ENCODE measurements at places on chromosomes 12 and 14.

- DNase-seq, result no peak
Measured at GRCh38 chr12:92619026-92619425, 83.8 kb upstream of the PLEKHG7 start.

- no peak for DNase-seq
Measured at GRCh38 chr14:54374117-54374884, 22.5 kb upstream of the CDKN3 start.

- DNase-seq, result no peak
Measured at GRCh38 chr12:53501615-53502181, 615 bp downstream of the TARBP2 start.

DNA sequence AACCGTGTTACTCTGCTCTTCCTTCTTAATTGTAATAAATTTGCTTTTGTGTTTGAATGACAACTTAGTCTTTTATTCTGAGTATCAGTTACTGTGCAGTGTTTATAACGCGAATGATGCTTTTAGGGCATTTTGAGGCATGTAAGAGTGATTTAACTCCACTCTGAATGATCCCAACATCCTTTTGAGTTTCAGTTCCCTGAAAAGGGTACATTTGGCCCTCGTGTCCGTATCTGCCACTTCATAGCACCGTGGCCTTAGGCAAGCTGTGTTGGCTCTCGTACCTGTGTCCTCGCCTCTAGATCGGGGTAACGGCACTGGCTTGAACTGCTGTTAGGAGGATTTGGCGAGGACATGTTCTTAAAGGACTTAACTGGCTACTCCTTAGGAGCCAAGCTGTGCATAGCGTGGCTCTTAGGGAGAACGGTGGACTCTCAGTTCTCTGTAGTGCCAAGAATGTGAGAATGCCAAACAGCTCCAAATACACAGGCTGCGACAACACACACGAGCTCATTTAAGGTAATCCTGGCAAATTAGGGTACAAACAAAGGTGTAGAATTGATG, 92.0 kb downstream of the PPP2R5C start:
- DNase-seq, result no peak

DNA sequence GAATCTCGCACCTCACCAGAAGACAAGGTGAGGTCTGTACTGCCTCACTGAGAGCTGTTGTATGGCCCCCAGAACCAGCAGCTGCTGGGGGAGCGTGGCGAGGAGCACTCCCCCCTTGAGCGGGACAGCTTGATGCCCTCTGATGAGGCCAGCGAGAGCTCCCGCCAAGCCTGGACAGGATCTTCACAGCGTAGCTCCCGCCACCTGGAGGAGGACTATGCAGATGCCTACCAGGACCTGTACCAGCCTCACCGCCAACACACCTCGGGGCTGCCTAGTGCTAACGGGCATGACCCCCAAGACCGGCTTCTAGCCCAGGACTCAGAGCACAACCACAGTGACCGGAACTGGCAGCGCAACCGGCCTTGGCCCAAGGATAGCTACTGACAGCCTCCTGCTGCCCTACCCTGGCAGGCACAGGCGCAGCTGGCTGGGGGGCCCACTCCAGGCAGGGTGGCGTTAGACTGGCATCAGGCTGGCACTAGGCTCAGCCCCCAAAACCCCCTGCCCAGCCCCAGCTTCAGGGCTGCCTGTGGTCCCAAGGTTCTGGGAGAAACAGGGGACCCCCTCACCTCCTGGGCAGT, 9.3 kb downstream of the CACNB3 start:
- DNase-seq, result no peak

- DNase-seq, result no peak
Measured at GRCh38 chr12:25266497-25266896, 15.8 kb upstream of the KRAS start.

GRCh38 chr12:115872919-115873357, 404.6 kb downstream of the MED13L start:
- DNase-seq, result no peak

- DNase-seq, result no peak
Measured at GRCh38 chr12:105843986-105844760, 294.6 kb downstream of the NUAK1 start.

- DNase-seq, result no peak
Measured at GRCh38 chr12:25332143-25332542, 81.4 kb upstream of the KRAS start.

GRCh38 chr12:110111476-110112334, 12.5 kb upstream of the IFT81 start:
- DNase-seq, result no peak

DNA sequence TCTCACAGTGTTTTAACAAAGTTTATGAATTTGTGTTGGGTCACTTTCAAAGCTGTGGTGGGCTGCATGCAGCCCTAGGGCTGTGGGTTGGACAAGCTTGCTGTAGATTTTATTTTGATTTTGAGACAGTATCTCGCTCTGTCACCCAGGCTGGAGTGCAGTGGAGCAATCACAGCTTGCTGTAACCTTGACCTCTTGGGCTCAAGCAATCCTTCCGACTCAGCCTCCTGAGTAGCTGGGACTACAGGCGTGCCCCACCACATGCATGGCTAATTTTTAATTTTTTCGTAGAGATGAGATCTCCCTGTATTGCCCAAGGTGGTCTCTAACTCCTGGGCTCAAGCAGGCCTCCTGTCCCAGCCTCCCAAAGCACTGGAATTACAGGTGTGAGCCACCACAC, 5.4 kb downstream of the MARK3 start:
- no peak for DNase-seq

- DNase-seq, result peak; percentile 21
Measured at GRCh38 chr12:64160711-64161060, 61.4 kb downstream of the KICS2 start.

DNA sequence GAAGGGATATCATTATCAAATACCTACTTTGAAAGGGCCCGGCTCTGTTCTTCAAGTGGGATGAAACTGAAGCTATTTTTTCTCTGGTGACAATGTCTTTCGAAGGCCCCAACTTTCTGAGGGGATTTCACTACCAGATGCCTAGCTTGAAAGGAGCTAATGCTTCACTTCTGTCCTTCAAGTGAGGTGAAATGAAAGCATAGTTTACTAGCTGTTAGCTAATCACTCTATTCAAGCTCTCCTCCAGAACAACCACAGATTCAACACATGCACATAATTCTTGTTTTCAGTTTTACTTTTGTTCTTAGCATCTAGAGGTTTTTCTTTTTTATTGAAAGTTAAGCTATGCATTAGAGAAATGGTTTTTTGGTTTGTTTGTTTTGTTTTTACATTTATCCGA, 571.4 kb downstream of the NOVA1 start:
- no peak for DNase-seq

DNA sequence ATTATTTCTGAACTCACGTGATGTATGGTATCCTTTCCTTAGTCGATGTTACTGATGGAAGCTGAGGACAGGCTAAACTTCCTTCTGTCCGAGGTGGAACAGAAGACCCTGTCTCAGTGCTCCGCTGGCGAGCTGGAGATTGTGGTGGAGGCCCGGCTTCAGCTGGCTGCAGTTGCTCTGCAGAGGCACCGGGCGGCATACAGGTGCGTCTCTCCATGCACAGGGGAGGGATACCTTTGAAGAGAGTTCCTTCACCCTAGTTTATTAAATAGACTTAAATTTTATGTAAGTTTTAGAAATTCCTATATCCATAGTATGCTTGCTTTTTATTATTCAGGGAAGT, 186.7 kb upstream of the NEDD1 start:
- no peak for DNase-seq

DNA sequence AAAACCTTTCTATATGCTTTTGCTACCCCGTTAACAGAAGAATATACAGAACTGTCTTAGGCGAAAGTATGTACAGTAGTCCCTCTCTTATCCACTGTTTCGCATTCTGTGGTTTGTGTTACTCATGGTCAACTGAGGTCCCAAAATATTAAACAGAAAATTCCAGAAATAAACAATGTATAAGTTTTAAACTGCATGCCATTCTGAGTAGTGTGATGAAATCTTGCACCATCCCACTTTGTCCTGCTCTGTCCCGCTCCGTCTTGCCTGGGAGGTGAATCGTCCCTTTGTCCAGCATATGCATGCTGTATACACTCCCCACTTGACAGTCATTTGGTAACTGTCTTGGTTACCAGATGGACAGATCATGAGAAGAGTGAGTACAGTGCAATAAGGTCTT, 70.1 kb upstream of the STRN3 start:
- peak; percentile 17 for DNase-seq

DNA sequence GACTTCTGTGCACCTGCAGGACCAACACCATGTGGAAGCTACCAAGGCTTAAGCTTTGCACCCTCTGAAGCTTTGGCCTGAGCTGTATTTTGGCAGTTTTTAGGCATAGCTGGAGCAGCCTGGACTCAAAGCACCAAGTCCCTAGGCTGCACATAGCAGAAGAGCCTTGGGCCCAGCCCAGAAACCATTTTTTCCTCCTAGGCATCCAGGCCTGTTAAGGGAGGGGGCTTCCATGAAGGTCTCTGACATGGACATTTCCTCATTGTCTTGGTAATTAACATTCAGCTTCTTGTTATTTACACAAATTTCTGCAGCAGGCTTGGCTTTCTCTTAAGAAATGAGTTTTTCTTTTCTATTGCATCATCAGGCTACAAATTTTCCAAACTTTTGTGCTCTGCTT, 475.8 kb upstream of the FLRT2 start:
- DNase-seq, result no peak

- DNase-seq, result no peak
Measured at GRCh38 chr12:16150276-16150675, 127.2 kb downstream of the SLC15A5 start.

DNA sequence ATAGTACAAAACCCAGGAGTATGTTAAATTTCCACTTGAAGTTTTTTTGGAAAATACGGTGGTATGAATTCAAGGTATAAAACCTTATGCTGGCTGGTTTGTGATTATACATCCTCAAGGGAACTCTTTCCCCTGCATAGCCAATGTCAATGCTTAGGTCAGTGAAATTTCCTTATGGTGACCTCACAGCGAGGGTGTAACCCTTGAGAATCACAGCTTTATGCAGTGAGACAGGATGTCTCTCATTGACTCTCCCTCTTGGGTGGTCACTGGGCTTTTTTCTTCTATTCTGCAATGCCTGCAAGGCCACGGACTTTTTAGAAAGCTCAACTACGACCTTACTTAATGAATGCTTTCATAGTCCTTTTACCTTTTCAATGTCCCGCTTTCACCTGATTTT, 64.4 kb downstream of the TMTC1 start:
- DNase-seq, result peak; percentile 58

DNA sequence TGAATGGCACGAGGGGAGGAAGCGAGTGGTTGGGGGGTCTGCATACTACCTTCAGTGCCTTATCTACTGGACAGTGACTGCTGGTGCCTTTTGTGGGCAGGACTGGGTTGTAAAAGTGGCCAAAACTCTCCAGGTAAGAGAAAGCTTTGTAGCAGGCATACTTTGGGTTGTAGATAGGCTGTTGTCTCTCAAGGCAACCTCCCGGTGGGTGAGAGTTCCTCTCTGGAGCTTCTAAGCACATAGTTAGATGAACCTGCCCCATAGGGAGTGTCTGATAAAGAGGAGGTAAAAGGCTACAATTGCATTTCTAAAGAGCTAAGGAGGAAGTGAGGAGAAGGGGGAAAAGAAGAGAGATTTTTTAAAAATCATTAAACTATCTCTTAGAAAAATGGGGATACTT, 4.2 kb upstream of the DAD1 start:
- no peak for DNase-seq

DNA sequence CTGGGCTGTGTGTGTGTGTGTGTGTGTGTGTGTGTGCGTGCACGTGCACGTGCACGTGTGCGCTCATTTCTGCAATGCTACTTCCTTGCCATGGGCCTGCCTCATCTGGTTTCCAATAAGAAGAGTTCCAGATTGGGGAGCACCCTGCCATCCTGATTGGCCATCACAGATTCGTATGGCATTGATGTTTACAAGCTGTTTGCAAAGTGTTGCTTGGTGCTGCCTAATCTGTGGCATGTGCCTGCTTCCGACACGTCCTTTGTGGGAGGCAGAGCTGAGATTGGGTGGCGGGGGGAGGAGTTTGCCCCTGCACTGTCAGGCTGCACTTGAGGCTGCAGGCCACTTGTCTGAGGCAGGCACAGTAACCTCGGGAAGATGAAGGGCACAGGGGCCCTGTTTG, 39.2 kb downstream of the SAMD4A start:
- peak; percentile 79 for DNase-seq

GRCh38 chr14:98278800-98279199, 993.2 kb downstream of the BCL11B start:
- DNase-seq, result no peak

DNA sequence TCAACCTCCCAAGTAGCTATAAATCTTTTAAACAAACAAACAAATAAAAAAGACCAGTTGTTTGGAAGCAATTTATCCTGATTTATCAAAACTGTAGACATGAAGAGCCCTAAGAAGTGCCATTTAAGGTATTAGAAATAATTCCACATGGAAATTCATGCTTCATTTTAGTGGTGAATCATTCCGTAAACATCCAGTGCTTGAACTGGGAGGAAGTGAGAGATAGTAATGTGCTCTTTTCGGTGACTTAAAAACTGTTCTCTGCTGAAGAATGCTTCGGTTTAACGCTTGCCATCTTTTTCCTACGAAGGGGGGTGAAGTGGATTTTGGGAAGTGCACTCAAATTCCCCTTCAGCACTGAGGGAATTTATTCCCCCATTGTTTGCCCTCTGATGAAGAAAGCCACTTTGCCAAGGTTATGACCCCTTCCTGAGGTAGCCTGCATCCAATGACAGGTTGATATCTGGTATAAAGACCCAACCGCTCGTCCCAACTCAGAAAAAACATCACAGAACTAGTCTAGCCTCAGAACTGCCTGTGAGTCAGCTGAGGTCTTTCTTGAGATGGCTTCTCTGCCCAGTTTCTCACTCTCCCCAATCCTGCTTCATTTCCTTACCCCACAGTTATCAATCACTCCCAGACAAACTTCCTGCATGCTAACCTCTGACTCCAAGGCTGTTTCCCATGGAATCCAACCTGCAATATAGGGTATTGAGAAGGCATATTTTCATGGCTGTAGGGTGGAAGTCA, 244.1 kb downstream of the AEBP2 start:
- peak; percentile 64 for DNase-seq

GRCh38 chr12:105561546-105562198, 231.2 kb downstream of the C12orf75 start:
- no peak for DNase-seq

- DNase-seq, result no peak
Measured at GRCh38 chr12:34097213-34097612, 74.9 kb downstream of the ALG10 start.

DNA sequence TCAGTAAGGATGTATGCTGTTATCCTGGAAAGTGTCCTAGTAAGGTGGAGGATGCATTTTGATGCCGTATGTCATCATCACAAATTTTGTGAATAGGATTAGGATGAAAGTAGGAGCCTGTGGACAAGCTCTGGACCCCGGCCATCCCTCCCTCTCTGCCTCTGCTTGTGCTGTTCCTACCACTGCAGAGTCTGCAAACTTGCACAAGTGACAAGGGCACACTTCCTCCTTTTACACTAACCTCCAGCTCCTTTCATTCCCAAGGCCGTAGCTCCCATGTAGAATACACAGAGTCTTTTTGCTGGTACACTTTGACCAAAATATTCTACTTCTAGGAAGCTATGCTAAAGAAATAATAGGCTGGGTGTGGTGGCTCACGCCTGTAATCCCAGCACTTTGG, 13.3 kb upstream of the TMCC3 start:
- DNase-seq, result no peak

DNA sequence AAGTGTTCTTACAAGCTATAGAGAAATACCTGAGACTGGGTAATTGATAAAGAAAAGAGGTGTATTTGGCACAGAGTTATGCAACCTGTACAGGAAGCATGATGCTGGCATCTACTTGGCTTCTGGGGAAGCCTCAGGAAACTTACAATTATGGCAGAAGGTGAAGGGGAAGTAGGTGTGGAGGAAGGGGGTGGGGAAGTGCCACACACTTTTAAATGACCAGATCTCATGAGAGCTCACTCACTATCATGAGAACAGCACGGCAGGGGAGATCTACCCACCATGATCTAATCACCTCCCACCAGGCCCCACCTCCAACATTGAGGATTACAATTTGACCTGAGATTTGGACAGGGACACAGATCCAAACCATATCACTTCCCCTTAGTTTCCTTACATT, 32.8 kb downstream of the TSHR start:
- no peak for DNase-seq
